ENCODE measurements at places on chromosomes 7 and 10.
A peak's percentile ranks its signal among the peaks of the same experiment; 100 is the strongest.

DNA sequence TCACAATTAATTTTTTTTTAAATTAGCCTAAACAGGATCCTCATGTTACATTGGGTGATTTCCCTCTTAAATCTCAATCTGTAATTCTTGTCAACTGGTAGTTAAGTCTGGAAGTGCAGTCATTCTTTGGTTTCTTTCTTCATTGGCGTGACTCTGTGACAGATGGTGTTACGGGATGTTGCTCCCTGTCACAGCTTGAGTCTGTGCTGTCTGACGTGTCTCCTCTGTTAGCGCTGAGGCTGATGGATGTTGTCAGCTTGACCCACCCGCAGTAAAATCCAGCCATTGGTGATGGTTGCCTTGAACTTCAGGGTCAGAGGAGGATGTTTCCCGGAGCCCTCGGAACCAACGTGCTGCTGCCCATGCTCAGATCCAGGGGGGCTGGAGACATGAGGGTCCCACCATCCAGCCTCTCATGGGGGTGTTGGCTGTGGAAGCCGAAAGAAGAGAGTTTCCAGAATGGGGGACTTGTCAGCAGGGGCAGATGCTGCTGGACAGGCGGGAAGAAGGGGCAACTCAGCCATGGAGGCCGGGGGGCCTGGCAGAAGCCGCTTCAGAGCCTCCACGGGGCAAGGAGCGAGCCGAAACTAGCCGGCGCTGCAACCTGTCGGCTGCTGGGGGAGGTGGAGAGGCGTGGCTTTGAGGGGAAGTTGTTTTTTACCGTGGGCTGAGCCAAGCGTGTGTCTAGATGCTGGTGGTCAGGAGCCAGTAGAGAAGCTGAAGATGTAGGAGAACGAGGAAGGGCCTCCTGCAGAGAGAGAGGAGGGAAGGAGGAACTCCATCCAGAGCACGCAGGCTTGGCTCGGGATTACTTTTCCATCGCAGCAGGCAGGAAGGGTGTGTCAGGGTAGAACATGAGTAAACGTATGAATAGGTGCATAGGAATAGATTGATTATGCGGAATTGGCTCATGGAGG is 3.5 kb downstream of the SUN1 start:
- no peak for DNase-seq

GRCh38 chr7:91034459-91035368 is 229.5 kb upstream of the FZD1 start:
- DNase-seq = peak; percentile 19

GRCh38 chr7:131285556-131285955 is 42.1 kb upstream of the MKLN1 start:
- no peak for DNase-seq

- DNase-seq = no peak
Observed at GRCh38 chr7:50625360-50625759, 60.2 kb upstream of the DDC start.

DNA sequence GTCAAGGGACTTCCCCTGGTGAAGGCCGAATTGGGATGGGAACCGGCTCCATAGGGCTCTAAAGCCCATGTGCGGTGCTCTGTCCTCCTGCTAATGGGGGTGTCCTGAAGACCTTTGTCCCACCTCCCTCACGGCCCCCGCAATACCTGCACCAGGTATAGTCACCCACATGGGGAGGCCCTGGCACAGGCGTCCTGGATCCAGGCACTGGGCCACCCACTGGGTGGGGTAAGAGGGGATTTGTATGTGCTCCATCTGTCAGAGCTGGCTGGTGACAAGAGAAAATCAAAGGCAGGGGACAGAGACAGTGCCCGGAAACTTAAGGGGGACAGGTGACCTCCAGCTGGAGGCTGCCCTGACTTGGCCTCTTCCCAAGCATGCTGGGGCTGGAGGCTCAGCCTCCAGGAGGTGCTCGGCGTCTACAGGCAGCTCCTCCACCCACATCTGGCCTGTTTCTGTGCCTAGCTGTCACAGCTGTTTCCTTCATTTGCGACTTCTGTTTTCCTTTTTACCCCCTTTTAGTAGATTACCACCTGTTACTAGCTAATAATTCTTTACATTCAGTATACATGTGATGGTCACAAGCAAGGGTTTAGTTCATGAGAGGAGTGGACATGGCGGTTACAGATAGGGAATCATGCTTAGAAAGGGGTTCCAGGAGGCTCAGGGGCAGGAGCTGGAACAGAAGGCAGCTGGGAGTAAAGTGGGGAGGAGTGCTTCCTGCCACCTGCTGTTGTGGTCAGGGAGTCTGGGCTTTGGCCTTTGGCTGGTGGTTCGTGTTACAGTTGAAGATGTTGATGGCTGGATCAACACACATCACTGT is 2.3 kb upstream of the CUZD1 start:
- DNase-seq = no peak

- no peak for DNase-seq
Observed at GRCh38 chr10:3676564-3676963, 108.4 kb downstream of the KLF6 start.

- no peak for DNase-seq
Observed at GRCh38 chr10:102712089-102712488, 2.1 kb downstream of the ARL3 start.

DNA sequence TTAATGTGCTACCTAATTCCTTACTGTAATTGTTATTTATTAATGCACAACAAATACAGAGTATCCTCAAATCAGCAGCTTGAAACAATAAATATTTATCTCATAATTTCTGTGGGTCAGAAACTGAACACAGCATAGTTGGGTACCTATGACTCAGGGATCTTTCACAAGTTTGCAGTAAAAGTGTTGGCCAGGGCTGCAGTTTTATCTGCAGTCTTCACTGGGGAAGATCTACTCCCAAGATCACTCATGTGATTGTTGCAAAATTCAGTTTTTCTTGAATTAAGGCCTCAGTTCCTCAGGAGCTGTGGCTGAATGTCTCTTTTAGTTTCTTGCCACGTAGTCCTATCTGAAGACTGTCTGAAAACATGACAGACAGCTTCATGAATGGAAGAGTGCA is 237.8 kb downstream of the ZWINT start:
- DNase-seq = no peak

All from LoVo (cell line).